Thymus (tissue), 14 donors: ENCODE measurements at places on chromosomes 5 and 9. TPM values are rescaled to one million over a fixed set of nuclear protein-coding genes. Genes with fewer than 3 reads are reported as not detected.

Gene PCDHB2
- 0.24 TPM for total RNA-seq

GRCh38 chr5:41574391-41574790, 64.0 kb upstream of the PLCXD3 start:
- H3K4me3 ChIP-seq = no peak overlapping the region
- H3K27ac ChIP-seq = no peak overlapping the region
- no peaks in the 10 kb centered on the region for H3K27me3 ChIP-seq
- H3K36me3 ChIP-seq = no peaks in the 10 kb centered on the region
- H3K4me1 ChIP-seq = no peaks in the 10 kb centered on the region

GRCh38 chr9:89513837-89514236, 15.9 kb upstream of the SEMA4D start:
- H3K4me1 ChIP-seq = peaks cover 28% of the 10 kb centered on the region
- H3K4me3 ChIP-seq = no peak overlapping the region
- H3K27me3 ChIP-seq = no peaks in the 10 kb centered on the region

DNA sequence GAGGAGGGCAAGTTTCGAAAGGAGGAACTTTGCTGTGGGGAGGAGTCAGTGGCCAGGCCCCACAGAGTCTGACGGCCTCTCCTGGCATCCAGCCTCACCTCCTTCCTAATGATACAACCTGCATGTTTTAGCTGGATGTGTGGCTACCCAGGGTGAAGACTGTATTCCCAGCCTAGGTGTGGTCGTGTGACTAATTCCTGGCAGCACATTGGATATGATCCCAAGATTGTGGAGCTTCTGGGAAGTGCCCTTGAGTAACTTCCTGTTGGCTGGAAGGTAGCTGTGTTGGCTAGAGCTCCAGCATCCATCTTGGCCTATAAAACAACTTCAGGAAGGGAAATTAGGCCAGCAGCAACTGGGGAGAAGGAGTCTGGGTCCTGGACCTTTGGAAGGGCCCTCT, 19.0 kb upstream of the LPCAT1 start:
- H3K4me3 ChIP-seq = no peak overlapping the region
- H3K27me3 ChIP-seq = peaks cover 2% of the 10 kb centered on the region
- no peaks in the 10 kb centered on the region for H3K4me1 ChIP-seq
- H3K36me3 ChIP-seq = no peaks in the 10 kb centered on the region

- no peaks in the 10 kb centered on the region for H3K27me3 ChIP-seq
- H3K36me3 ChIP-seq = no peaks in the 10 kb centered on the region
- no peaks in the 10 kb centered on the region for H3K4me1 ChIP-seq
- no peak for DNase-seq
- no peak overlapping the region for H3K4me3 ChIP-seq
- H3K27ac ChIP-seq = no peak overlapping the region
These were observed 52.6 kb upstream of the TNC start for GRCh38 chr9:115170358-115171073.

Gene SAXO1
- 0.09 TPM for total RNA-seq
